Spleen (tissue), 13 donors: ENCODE measurements at places on chromosomes 5 and 9.

GRCh38 chr9:127557466-127557869 is 54.6 kb upstream of the STXBP1 start:
- peaks cover 49% of the 10 kb centered on the region for H3K4me1 ChIP-seq
- no peaks in the 10 kb centered on the region for H3K36me3 ChIP-seq
- peak overlapping the region; percentile 72 for H3K27ac ChIP-seq
- no peak overlapping the region for H3K4me3 ChIP-seq
- no peak for DNase-seq

GRCh38 chr5:170542691-170543293 is 39.0 kb downstream of the KCNIP1 start:
- H3K4me3 ChIP-seq = no peak overlapping the region
- H3K27ac ChIP-seq = no peak overlapping the region
- H3K36me3 ChIP-seq = no peaks in the 10 kb centered on the region

GRCh38 chr9:84966876-84967830 is 297.6 kb downstream of the NTRK2 start:
- no peaks in the 10 kb centered on the region for H3K27me3 ChIP-seq
- H3K36me3 ChIP-seq = no peaks in the 10 kb centered on the region
- DNase-seq = no peak
- H3K4me1 ChIP-seq = no peaks in the 10 kb centered on the region
- no peak overlapping the region for H3K4me3 ChIP-seq

- no peak overlapping the region for H3K27ac ChIP-seq
- H3K36me3 ChIP-seq = no peaks in the 10 kb centered on the region
- H3K4me3 ChIP-seq = no peak overlapping the region
- H3K4me1 ChIP-seq = no peaks in the 10 kb centered on the region
- no peak for DNase-seq
These were observed 247.0 kb downstream of the PRELID2 start for GRCh38 chr5:145588113-145588512.

- H3K27me3 ChIP-seq = no peaks in the 10 kb centered on the region
- H3K4me1 ChIP-seq = no peaks in the 10 kb centered on the region
- no peak overlapping the region for H3K4me3 ChIP-seq
- no peak overlapping the region for H3K27ac ChIP-seq
- H3K36me3 ChIP-seq = peaks cover 48% of the 10 kb centered on the region
These were observed 14.7 kb downstream of the LRRC70 start for GRCh38 chr5:62593331-62593730.

DNA sequence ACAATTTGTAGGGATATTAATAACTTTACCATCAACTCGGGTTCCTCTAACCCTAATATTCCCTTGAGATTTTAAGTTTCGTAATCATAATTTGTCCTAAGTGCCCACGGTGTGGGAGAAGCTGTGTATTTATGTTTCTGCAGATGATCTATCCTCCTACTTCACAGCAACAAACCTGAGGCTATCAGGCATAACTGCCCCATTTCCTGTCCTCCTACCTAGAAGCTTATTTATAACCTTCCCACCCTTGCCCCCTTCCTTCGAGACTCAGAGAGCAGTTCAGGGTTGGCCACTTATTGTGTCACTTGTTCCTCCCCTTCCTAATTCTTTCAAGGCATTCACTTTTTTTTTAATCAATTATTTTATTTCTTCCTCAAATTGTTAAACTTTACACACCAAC is 29.6 kb upstream of the LCP2 start:
- H3K4me1 ChIP-seq = peaks cover 40% of the 10 kb centered on the region
- H3K4me3 ChIP-seq = no peak overlapping the region
- H3K27ac ChIP-seq = peak overlapping the region; percentile 75
- H3K27me3 ChIP-seq = no peaks in the 10 kb centered on the region
- no peaks in the 10 kb centered on the region for H3K36me3 ChIP-seq
- DNase-seq = no peak

DNA sequence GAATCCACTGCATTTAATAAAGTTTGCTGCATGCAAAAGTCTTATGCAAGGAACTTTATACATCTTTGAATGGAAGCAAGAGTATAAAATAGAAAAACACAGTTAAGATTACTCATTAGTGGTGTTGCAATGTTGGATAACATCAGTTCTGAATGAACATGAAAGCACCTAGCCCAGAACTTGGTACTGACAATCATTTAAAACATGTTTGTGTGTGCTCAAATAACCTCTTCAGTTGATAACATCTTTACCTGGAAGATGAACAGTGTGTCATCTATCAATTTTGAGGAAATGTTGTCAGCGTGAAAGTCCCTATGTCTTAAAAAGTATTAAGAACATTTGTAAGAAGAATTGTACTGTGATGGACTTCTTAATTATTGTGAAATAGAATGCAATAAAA is 370.4 kb upstream of the GRAMD2B start:
- H3K27ac ChIP-seq = no peak overlapping the region
- H3K4me3 ChIP-seq = no peak overlapping the region
- H3K4me1 ChIP-seq = no peaks in the 10 kb centered on the region
- H3K36me3 ChIP-seq = no peaks in the 10 kb centered on the region
- DNase-seq = no peak

DNA sequence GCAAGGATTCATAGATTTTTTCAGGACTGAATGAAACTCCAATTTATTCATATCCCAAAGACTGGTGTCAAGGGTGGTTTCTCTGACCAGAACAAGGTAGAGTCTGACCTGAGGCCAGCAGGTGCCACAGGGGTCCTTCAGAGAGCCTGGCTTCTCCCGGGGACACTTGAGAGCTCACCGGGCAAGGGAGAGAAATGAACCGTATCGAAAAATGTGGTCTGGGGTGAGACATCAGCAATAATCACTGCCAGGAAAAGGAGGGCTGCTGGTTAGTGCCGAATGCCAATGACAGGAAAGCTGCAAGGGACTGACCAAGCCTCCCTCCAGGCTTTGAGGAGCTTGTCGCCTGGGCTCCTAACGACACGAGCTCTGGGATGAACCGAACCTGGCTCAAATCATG is 142.7 kb downstream of the TTLL11 start:
- no peak overlapping the region for H3K27ac ChIP-seq
- H3K27me3 ChIP-seq = no peaks in the 10 kb centered on the region
- DNase-seq = no peak
- no peak overlapping the region for H3K4me3 ChIP-seq

DNA sequence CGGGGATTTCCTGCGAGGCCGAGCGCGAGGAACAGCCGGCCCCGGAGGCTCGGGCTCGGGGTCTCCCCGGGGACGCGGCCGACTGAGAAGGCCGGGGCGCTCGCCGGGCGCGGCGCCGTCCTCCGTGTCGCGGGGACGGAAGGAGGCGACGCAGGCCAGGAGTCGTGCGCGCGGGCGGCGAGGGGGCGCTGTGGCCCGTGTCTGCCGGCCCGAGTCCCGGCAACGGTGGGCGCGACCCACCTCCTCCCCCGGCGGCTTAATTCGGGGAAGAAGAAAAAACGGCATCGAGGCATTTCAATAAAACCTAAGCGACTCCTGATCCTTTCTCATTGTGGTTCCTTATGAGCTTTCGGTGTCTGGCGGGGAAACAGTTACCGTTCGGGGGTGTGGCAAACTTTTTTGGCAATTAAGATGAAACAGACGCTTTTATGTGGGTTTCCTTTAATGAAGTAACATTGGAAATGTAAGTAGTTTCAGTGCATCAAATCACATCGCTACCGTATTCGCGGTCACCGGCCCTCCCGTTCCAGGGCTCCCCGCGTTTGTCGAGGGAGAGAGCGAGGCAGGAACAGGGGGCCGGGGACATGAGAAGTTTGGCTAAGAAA is 3.7 kb upstream of the IRX2 start:
- no peak overlapping the region for H3K27ac ChIP-seq
- DNase-seq = no peak
- no peaks in the 10 kb centered on the region for H3K36me3 ChIP-seq
- H3K4me3 ChIP-seq = peak overlapping the region; percentile 14
- H3K4me1 ChIP-seq = peaks cover 56% of the 10 kb centered on the region
- peaks cover 96% of the 10 kb centered on the region for H3K27me3 ChIP-seq

- no peak overlapping the region for H3K4me3 ChIP-seq
- no peak overlapping the region for H3K27ac ChIP-seq
- H3K4me1 ChIP-seq = peaks cover 3% of the 10 kb centered on the region
- no peak for DNase-seq
- no peaks in the 10 kb centered on the region for H3K36me3 ChIP-seq
These were observed 13.6 kb upstream of the GOLPH3 start for GRCh38 chr5:32187675-32188074.

GRCh38 chr5:59615272-59615671 is 278.3 kb downstream of the PDE4D start:
- DNase-seq = no peak
- H3K27me3 ChIP-seq = no peaks in the 10 kb centered on the region

DNA sequence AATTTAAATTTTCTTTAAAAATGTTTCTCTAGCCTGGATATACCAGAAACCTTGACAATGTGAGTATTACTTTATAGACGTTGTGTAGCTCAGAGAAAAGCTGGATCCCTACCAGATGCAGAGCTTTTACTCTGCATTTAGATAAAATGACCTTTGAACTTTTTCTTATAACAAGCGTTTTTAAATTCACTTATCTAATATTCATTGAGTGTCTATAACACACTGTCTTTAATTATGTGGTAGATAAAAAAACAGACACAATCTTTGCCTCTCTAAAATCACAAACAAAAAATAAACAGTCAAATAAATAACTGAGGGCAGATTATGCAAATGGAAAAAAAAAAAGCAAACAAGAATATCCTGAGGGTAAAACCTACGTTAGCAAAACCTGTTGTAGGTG is 773.6 kb downstream of the CDH12 start:
- no peak overlapping the region for H3K4me3 ChIP-seq
- no peaks in the 10 kb centered on the region for H3K27me3 ChIP-seq
- H3K27ac ChIP-seq = no peak overlapping the region
- H3K4me1 ChIP-seq = no peaks in the 10 kb centered on the region
- DNase-seq = no peak

- DNase-seq = no peak
- H3K4me3 ChIP-seq = no peak overlapping the region
- peaks cover 46% of the 10 kb centered on the region for H3K27me3 ChIP-seq
- peaks cover 3% of the 10 kb centered on the region for H3K4me1 ChIP-seq
- no peaks in the 10 kb centered on the region for H3K36me3 ChIP-seq
These were observed 19.7 kb upstream of the SLC6A19 start for GRCh38 chr5:1181451-1182359.

DNA sequence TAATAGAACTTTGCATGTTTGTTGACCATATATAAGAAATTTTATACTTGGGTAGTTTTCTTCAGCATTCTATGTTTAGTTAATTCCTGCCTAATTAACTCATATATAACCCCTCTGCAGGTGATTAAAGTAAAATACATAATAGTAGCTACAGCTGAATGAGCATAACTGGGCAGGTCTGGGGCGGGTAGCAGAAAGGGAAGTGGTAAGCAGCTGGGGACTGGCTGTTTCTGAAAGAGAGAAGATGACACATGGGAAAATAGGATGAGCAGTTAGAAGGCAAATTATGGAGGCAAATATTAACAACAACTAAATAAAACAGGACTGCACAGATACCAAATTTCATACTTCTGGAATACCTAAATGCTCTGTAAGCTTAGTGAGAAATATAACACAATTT is 128.1 kb downstream of the CPLANE1 start:
- H3K27ac ChIP-seq = no peak overlapping the region
- no peak for DNase-seq
- H3K4me1 ChIP-seq = no peaks in the 10 kb centered on the region
- H3K4me3 ChIP-seq = no peak overlapping the region

DNA sequence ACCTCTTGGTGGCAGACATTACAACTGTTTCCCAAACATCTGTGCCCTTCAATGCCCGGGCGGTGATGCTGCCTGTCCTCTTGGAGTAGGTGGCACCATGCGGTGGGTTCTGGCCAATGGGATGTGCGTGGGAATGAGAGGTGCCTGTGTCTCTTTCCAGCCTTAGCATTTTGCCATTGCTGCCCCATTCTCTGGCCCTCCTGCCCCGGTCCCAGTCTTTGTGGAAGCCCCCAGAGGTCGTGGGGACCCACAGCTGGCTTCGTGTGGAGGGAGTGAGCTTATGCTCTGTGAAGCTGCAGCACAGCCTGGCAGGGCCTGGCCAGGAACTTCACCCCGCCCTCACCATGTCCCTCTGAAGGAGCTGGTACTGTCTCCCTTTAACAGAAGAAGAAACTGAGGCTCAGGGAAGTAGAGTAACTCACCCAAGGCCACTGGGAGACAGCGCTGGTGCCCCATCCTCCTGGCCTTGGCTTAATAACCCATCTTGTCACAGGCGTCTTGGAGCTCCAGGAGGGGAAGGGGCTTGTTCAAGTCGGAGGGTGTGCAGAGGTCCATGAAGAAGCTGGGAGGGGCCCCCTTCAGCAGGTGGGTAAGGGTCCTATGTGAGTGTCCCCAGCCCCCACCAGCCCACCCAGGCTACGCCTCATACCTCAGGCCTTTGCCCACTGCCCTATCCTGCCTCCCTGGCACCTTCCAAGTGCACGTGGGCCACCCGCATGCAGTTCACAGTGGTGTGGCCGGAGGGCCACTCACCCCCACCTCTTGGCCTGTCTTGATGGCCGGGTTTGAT is 173.6 kb downstream of the GAPVD1 start:
- H3K27me3 ChIP-seq = no peaks in the 10 kb centered on the region
- DNase-seq = no peak
- H3K4me1 ChIP-seq = no peaks in the 10 kb centered on the region
- H3K4me3 ChIP-seq = no peak overlapping the region
- H3K27ac ChIP-seq = no peak overlapping the region

GRCh38 chr9:104362912-104363472 is 141.1 kb upstream of the OR13F1 start:
- H3K4me3 ChIP-seq = no peak overlapping the region
- H3K27me3 ChIP-seq = no peaks in the 10 kb centered on the region
- DNase-seq = no peak
- no peaks in the 10 kb centered on the region for H3K36me3 ChIP-seq
- no peaks in the 10 kb centered on the region for H3K4me1 ChIP-seq
- H3K27ac ChIP-seq = no peak overlapping the region

DNA sequence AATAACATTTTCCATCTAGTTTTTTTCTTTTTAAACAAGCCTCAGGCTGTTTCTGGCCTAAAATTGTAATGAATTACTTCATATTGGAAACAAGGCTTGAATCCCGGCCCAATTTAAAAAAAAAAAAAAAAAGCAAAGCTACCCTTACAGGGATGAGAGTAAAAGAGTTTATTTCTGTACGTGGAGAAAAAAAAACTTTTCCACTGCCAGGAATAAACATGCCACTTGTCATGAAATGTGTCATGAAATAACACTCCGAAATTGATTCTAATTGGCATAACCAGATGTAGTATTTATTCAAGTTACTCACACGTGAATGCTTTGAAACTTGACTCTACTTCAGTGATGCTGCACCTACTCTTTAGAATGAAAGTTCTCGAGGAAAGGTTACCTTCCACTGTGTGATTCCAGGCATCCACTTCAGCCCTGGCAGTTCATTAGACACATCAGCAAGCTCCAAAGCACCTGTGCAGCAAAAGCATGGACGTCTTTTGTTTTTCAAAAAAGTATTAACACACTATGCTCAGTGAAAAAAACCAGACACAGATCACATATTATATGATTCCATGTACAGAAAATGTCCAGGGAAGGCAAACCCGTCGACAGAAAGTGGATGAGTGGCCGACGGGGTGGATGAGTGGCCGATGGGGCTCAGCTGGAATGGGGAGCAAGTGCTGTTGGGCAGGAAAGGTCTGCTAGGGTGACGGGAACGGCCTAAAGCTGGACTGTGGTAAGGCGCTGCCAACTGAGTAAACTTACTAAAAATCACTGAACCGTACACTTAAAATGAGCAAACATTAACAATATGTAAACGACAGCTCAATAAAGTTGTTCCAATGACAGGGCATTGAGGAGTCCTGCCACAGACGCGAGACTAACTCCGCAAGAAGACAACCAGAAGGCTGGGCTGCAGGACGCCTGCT is 21.2 kb downstream of the NSUN2 start:
- no peaks in the 10 kb centered on the region for H3K27me3 ChIP-seq
- H3K36me3 ChIP-seq = peaks cover 17% of the 10 kb centered on the region
- no peak overlapping the region for H3K27ac ChIP-seq
- no peak overlapping the region for H3K4me3 ChIP-seq
